ENCODE measurements at places on chromosomes 12 and 14.
A peak's percentile ranks its signal among the peaks of the same experiment; 100 is the strongest.

DNA sequence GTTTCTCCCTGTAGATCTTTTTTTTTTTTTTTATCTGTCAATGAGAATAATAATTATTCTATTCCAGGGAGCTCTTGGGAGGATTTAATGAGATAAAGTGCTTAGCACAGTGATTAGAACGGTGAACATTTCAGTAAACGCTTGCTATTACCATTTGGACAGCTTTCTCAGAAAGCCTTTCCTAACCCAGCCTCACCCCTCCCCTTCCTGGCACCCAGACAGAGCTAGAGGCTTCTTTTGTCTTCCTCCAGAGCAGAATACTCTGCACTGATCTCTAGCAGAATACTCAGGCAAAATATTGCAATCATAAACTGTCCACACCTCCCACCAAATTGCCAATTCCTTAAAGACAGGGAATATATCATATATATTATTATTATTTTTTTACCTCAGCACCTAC is 66.6 kb downstream of the ERGIC2 start:
- no peak for DNase-seq

- no peak for DNase-seq
These were observed 22.1 kb downstream of the EMP1 start for GRCh38 chr12:13218641-13219040.

DNA sequence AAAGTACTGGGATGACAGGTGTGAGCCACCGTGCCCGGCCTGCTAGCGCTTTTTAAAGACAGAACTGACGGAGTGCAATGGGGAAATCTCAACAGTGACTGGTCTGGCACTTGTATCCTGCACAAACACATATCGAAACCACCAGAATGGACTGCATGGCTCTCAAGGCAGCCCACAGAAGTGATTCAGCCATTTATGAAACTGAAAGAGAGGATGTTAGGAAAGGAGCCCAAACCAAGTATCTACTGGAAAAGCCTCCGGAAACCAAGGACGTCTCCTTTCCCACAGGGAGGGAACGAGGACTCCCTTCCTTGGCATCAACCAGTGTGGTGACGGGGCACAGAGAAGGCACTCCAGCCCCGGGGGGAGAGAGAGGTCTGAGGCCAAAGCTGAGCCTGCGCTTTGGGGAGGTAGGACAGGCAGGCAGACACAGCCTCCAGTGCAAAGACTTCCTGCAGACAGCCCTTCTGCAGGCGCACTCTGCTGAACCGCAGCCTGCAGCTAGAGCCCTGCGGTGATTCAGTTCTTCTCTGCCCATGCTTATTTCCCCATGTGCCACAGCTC is 16.5 kb downstream of the SLC15A4 start:
- DNase-seq, result no peak

- no peak for DNase-seq
These were observed 10.9 kb downstream of the ZNF664 start for GRCh38 chr12:123983822-123984485.

- DNase-seq, result no peak
These were observed 3.5 kb upstream of the SENP1 start for GRCh38 chr12:48109424-48109823.

GRCh38 chr14:54700717-54701116 is 133.8 kb downstream of the SAMD4A start:
- DNase-seq, result no peak

GRCh38 chr12:40145896-40146295 is 40.0 kb upstream of the SLC2A13 start:
- DNase-seq, result no peak

DNA sequence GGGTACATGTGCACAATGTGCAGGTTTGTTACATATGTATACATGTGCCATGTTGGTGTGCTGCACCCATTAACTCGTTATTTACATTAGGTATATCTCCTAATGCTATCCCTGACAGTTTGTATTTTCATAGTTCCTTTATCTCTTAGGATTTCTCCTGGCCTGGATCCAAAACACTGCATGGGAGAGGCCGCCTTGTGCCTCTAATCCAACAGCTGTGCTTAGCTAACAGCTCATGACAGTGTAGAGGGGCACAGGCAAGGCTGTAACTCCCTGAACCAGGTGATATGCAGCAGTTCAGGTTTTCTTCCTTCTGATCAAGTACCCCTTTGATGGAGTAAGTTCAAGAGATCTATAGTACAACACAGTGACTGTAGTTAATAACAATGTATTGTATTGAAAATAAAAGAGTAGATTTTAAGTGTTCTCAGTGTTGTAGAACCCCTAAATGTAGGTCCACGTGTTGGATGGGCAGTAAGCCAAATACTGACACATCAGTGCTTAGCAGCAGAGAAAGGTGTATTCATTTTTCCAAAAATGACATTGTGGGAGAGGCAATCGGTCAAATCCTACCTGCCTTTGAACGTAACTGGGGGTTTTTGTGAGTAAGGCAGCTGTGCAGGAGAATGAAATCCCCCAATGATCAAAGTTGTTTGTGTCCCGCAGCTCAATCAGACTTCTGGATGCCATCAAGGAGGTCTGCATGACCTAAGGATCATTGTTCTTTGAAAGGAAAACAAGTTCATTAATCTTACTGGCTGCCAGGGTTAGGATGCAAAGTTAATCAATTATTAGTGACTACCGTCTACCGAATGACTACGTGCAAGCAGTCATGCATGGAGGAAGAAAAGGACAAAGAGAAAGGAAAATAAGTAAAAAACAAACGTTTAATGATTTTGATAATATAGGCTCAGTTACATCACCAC is 89.3 kb upstream of the FGD4 start:
- DNase-seq, result no peak

DNA sequence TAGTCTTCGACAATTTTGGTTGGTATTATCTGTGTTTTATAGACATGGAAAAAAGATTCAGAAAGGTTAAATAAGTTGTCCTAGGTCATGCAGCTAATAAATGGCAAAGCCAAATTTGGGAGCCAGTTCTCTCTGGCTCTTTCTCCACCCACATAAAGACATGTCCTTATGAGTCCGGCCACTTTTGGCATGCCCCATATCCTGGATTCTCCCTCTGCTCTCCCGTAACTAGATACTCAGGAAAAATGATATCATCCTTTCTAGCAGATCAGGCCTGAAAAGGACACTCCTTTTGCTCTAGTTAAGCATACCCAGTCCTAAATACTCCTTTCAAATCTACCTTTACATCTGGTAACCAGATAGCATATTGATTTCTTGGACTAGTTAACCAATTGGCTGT is 64.4 kb downstream of the TTLL5 start:
- DNase-seq, result no peak

DNA sequence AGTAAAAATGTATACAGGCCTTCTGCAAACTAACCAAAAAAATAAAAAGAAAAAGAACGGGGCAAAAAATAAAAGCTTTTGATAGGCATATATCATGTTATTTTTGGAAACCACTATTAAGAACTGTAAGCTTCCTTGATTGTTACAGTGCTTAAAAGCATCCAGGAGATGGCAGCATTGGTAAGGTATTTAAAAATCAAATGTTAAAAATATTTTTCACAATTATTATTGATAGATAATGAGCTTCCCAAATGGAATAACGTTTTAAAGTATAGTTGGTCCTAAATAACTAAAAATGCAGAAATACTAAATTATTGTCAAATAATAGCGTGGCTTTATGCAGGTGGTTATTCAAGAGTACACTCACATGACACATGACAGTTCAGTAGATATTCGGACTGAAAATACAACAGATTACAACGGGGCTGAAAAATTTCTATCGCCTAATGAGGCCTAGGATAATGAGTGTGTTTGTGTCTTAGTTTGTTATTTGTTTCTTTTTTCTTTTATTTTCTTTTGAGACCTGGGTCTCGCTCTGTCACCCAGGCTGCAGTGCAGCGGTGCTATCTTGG is 127.2 kb upstream of the ATF7IP start:
- no peak for DNase-seq

DNA sequence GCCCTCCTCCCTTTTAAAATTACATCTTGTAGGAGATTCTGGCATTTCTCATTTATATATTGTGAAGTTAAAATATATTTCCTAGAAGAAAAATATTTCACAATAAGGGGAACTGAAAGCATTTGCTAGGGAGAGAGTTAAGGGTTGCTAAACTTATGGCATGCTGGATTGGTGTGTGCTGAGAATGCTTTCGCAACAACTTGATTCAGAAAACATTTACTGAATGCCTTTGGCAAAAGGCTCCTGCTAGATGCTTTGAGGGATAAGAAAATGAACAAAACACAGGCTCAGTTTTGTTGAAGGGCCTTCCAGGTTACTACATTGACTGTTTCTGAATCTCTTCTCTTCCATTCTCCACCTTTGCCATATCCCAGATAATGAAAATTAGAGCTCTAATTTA is 67.5 kb downstream of the DIP2B start:
- peak; percentile 70 for DNase-seq

GRCh38 chr14:86933958-86934595 is 1058.9 kb downstream of the GALC start:
- no peak for DNase-seq

DNA sequence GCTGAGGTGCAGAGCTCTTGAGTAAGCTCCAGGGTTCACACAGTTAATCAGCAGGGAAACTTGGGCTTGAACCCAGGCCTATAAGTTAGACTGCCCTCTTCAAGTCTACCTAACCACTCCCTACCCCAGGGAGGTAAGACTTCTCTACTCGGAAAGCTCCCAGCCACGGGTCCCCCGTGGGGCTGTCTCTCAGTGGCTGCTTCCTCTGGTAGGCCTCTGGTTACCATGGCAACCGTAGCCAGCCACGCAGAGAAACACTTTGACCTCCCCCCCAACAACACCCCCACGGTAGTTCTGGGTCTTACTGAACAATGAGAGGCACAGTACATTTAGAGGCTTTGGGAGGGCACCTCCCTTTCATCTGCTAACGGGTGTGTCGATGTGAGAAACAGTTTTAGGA is 245.2 kb downstream of the AACS start:
- no peak for DNase-seq

- DNase-seq, result no peak
These were observed 264.0 kb downstream of the VRK1 start for GRCh38 chr14:97061198-97061597.

GRCh38 chr12:63930971-63931370 is 86.5 kb downstream of the SRGAP1 start:
- no peak for DNase-seq

- DNase-seq, result no peak
These were observed 40.2 kb downstream of the STAB2 start for GRCh38 chr12:103627189-103627855.

- DNase-seq, result no peak
These were observed 181.5 kb downstream of the CCER1 start for GRCh38 chr12:90773491-90773890.

GRCh38 chr14:80615831-80616230 is 325.7 kb downstream of the CEP128 start:
- no peak for DNase-seq

DNA sequence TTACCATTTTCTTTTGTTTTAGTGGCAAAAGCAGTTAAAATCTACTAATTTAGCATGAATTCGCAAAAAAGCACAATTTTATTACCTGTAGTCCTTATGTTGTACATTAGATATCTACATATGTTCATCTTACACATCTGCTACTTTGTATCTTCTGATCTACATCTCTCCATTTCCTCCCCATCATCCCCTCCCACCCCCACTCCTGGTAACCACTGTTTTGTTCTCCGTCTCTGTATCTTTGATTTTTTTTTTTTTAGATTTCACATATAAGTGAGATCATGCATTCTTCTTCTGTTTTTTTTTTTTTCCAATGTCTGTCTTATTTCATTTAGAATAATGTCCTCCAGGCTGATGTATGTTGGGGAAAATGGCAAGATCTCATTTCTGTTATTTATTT is 922.7 kb downstream of the VRK1 start:
- no peak for DNase-seq

DNA sequence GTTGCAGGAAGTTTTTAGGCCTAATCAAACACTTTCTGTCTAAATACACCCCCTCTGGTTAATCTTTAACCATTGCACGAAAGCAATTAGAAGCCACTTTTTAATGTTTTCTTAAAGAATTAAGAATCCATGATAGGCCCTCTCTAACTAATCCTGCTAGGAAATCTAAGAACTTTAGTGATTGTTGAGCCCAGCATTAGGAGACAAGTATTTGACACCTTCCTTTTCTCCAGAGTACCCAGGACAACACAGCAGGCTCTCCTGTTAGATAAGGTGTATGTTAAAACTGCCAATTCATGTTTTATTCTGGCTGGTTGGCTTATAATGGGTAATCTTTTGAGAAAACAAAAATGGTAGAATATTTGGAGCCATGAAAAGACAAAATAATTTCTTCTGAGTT is 95.0 kb downstream of the ALX1 start:
- no peak for DNase-seq

DNA sequence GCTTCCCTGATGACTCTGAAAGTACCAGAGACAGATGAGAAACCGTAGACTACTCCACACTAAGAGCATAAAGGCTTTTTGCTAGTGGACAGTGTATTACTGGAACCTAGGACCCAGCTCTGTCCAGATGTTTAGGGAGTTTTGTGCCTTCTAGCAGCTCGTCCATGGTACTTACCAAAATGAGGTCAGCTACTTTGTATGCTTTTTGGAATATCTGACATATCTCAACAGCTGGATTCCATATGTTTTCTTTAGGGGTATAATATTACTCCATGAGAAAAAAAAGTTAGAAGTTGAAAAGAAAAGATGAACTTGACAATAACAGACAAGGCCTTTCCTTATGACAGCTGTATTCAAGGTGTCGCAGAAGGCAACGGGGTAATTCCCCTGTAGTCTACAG is 32.1 kb upstream of the FRMD6 start:
- no peak for DNase-seq

DNA sequence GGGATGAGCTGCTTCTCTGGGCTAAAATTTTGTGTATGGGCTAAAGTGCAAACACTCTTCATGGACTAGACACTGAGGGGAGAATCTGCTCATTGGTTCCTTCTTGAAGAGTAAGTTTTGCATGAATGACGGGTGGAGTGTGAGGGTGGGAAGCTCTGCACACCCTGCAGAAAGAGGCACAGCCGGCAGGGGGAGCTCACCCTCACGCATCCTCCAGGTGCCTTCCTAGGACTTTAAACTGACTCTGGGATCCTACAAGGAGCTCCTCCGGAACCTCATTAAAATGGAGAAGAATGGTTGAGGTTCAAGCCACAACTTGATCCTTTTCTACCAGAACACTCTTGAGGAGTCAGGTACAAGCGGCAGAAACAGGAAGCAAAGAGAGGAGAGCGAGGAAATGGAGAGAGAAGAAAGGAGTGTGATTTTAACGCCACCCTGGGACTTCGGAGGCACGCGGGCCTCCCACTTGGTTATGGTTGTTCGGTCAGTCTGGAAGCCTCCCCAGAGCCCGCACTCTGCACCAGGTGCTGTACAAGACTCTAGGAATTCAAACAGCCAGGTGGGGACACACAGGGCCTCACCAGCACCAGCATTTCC is 87.5 kb downstream of the SETD3 start:
- DNase-seq, result no peak

- DNase-seq, result no peak
These were observed 171.8 kb upstream of the NTF3 start for GRCh38 chr12:5260086-5260485.

Measured in skeletal muscle cell (primary cell).